Fibroblast of skin of abdomen (primary cell): ENCODE measurements at places on chromosomes 11 and 22.
A peak's percentile ranks its signal among the peaks of the same experiment; 100 is the strongest.

- no peak for DNase-seq
Measured at GRCh38 chr11:12694183-12694531, 19.9 kb downstream of the TEAD1 start.

GRCh38 chr11:706439-706956, 467 bp downstream of the EPS8L2 start:
- peak; percentile 29 for DNase-seq

- no peak for DNase-seq
Measured at GRCh38 chr22:39459681-39460080, 2.9 kb downstream of the MGAT3 start.

- no peak for DNase-seq
Measured at GRCh38 chr22:48379371-48379770, 1448.3 kb downstream of the BRD1 start.

- DNase-seq = peak; percentile 69
Measured at GRCh38 chr11:96337541-96338431, 5.2 kb downstream of the MAML2 start.

DNA sequence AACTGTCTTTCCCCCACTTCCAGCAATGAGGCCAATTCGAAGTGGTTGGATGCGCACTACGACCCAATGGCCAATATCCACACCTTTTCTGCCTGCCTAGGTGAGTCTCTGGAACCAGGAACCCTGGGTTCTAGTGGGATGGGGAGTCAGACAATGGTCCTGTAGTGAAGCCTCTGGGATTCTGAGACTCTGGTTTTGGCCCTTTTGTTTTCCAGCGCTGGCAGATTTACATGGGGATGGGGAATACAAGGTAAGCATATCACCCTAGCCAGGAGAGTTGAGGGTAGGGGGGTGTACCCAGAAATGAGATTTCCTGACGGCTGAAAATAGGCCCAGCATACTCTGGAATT, 530 bp downstream of the BBS1 start:
- DNase-seq = no peak

DNA sequence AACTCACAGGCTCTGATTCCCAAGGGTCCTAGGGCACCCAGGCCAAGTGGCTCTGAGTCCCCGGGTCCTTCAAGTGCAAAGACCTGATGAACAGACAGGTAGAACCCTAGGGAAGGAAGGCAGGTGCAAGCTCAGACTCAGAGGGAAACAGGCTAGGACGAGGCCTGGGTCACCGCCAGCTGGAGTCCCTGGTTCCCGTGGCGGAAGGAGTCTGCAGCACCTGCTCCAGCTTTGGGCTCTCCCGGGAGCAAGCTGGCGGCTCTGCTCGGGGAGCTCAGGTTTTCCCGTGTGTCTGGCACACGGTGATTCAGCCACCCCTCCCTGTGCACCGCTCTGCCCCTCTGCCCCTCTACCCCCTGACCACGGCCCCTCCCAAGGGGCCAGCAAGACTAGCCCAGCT, 59.8 kb downstream of the WNT7B start:
- no peak for DNase-seq

DNA sequence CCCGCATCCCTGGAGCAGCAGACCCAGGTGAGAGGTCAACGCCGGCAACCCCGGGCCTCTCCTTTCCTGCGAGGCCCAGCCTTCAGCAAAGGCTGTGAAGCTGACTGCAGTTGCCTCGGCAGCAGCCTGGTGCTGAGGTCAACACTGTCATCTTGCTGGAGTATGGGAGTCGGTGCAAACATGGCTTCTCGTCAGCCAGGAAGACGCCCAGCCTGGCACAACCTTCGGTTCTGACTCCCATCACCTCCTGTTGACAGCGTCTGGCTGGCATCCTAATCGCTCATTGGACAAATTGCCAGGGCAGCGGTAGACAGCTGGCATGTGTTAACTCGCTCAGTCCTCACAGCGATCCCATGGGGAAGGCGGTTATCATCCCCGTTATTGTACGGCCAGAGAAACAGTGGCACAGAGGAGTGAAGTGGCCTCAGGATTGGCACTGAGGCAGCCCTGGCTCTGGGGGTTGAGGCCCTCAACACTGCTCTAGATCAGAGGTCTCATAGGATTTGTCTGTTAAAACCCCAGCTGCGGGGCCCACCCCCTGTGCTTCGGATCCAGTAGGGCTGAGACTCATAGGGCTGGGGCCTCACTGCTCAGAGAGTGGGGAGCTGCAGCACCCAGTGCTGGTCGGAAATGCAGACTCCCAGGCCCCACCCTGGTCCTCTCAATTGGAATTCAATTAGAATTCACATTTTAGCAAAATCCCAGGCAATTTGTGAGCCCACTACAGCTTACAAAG, 39.3 kb upstream of the TP53I11 start:
- DNase-seq = no peak

GRCh38 chr11:4190098-4190497, 95.5 kb downstream of the RRM1 start:
- no peak for DNase-seq

GRCh38 chr11:116870054-116870453, 32.6 kb upstream of the APOA1 start:
- no peak for DNase-seq

- DNase-seq = no peak
Measured at GRCh38 chr22:40681451-40681850, 2.2 kb downstream of the MCHR1 start.

DNA sequence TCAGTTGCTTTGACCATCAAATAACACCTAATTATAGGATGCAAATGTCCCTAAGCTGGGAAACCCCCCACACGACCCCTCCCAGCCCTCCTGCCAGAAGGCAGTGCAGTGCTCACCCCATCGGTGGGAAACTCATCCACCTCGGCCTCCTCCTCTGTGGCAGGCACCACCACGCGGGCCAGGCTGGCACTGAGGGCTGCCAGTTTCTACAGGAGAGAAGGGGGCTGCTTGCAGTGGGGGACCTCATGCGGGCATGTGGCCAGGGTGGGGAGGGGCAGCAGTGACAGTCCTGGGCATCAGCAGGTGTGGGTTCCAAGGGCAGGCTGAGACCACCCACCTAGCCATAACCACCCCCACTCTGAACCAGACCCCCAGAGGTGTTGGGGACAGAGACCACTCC, 6.4 kb upstream of the GAL3ST1 start:
- DNase-seq = no peak

- no peak for DNase-seq
Measured at GRCh38 chr11:2204361-2205213, 33.0 kb upstream of the TH start.

DNA sequence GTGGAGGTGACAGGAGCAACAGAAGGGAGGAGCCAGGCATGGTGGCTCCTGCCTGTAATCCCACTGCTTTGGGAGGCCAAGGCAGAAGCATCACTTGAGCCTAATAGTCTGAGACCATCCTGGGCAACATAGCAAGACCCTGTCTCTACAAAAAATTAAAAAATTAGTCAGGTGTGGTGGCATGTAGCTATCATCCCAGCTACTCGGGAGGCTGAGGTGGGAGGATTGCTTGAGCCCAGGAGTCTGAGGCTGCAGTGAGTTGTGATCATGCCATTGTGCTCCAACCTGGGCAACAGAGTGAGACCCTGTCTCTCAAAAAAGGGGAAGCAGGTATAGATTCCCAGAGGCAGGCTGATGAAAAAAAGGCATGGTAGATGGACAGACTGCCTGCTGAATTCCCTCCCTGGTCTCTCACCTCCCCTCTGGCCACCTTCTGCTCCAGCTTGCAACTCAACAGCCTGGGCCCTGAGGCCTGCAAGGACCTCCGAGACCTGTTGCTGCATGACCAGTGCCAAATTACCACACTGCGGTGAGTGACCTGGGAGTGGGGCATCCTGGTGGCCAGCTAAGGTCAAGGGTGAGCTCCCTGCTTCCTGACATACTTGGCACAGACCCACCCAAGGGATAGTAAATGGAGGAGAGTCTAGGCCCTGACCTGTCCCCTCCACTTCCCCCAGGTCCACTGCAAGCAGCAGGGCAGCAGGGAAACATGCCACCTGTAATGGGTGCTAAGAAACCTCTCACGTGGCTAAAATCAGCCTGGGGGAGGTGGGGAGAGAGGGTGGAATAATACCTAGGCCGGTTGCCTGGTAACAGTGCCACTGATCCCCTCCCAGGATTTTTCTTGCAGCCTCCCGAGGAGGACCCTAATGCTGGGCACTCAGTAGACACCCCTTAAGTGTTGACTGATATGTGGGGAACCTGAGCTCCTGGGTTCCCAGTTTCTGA, 4.3 kb upstream of the NHERF4 start:
- DNase-seq = no peak

- no peak for DNase-seq
Measured at GRCh38 chr11:501001-501682, 5.9 kb downstream of the RNH1 start.

DNA sequence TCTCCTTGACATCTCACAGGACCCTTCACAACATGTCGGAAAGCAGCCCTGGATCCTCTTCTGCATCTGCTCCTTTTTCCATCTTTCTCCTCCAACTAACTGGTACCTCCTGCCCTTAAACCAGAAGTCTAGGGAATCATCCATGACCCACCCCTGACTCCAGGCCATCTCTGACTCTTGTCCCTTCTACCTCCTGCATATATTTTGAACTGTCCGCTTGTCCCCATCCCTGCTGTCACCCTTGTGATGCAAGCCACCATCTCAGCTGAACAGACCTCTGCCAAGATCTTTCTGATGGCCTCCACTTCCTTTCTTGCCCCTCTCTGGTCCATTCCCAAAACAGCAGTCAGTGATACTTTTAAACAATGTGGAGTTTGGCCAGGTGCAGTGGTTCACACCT, 7.0 kb downstream of the RIBC2 start:
- no peak for DNase-seq

DNA sequence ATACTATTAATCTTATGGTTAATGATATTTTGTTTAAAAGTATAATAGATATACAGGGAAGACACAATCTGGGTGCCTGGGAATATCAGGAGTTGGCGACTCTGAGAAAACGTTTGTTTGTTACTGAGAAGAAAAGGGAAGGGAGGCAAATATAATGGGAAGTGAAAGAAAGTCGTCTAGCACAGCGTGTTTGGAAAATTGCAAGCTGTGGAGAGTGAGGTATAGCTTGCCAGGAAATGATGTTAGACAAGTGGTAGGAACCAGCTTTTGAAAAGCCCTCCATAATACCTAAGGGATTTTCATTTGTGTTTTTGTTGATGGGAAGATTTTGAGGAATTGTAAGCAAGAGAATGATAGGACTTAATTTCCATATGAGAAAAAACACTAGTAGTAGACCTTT, 322.2 kb downstream of the LUZP2 start:
- DNase-seq = no peak

DNA sequence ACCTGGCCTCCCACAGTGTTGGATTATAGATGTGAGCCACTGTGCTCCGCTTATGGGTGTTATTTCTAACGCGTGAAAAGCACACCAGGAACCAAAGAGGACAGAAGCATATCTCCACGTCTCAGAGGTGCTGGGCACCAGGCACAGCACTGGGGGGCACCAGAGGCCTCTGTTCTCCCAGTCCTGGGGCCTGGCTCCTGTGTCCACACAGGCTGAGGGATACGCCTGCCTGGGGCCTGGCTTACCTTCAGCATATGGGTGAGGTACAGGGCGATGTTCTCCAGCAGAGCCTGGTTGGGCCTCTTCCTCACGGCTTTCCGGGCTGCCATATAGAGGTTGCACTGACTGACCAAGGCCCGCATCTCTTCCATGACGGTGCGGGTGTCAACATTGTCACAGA, 24.7 kb upstream of the NAP1L4 start:
- DNase-seq = no peak

- no peak for DNase-seq
Measured at GRCh38 chr22:42797011-42797410, 60.1 kb downstream of the ARFGAP3 start.

GRCh38 chr11:1000357-1001278, 35.9 kb downstream of the MUC6 start:
- no peak for DNase-seq

DNA sequence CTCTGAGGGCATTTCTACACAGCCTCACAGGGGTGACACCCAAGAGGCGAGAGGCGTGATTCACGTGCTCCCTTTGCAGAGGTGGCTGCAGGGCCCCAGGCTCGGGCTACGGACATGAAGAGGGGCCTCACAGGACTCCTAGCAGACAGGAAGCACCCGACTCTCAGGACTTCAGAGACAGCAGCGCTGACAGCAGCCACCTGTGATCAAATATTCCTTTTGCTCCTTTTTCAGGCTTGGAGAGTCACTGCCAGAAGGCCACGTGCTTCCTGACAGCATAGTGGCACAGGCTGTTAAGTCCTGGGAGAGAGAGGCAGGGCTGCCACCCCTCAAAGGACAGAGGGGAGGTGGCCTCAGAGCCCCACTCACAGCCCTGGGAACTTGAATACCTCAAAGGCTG, 348.9 kb downstream of the CADM1 start:
- DNase-seq = no peak

DNA sequence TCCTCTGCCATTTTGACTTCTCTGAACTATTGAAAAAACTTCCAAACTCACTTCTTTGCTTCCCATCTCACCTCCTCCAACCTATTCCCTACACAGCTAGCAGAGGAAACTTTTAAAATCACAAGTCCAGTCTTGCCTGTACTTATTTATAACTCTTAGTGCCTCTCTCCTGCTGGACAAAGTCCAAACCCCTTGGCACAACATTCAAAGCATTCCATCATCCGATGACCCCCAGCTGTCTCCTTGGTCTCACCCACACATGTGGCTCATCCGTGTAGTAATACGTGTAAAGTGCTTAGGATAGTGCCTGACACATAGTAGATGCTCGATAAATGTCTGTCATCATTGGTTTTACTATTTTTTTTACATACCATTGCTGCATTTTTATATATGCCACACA, 101.4 kb downstream of the PARVA start:
- DNase-seq = peak; percentile 74

- peak; percentile 39 for DNase-seq
Measured at GRCh38 chr22:35150183-35151107, 84.5 kb downstream of the ISX start.

DNA sequence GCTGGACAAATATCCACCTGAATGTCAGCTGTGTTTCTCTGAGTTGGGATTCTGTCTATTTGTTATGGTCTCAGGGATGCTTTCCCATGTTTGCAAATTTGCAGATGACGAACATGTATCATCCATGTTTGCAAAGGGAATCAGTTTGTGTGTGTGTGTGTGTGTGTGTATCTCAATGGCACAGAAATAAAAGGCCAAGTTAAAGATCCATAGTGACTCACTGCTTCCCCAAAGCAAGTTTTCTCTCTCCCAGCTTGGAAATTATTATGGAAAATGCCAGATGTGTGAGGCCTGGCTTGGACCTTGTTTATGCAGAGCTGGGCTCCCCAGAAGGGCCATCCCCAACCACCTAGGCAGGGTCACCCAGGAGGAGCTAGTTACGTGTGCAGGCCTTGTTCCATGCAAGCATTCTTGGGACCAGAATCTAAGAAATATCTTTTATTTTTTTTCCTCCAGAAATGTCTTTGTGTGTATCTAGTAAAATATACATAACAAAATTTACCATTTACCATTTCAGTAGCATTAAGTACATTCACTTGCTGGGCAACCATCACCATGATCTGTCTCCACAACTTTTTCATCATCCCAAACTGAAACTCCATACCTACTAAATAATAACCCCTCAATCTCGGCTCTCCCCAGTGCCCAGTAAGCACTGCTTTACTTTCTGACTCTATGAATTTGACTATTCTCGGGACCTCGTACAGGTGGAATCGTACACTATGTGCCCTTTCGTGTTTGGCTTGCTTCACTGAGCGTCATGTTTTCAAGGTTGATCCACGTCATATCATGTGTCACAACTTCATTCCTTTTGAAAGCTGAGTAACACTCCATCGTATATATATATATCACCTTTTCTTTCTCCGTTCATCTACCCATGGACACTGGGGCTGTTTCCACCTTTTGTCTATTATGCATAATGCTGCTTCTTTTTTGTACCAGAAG, 56.6 kb upstream of the WNT7B start:
- DNase-seq = peak; percentile 56
